Neural progenitor cell (in vitro differentiated cells): ENCODE measurements at places on chromosomes 12 and 14. TPM values are rescaled to one million over a fixed set of nuclear protein-coding genes. Genes with fewer than 3 reads are reported as not detected.
A peak's percentile ranks its signal among the peaks of the same experiment; 100 is the strongest.

C12orf50 gene
- not detected in 2 replicates for total RNA-seq

DDIT3 gene
- 2.3 and 4.3 TPM in 2 replicates for total RNA-seq

TTC5 gene
- 15.1 and 15.3 TPM in 2 replicates for total RNA-seq

OR4M1 gene
- total RNA-seq: not detected in 2 replicates

SLC10A1 gene
- not detected in 2 replicates for total RNA-seq

- no peaks in the 10 kb centered on the region for H3K36me3 ChIP-seq
- H3K27me3 ChIP-seq: no peaks in the 10 kb centered on the region
- H3K27ac ChIP-seq: no peak overlapping the region
- peak; percentile 45 for DNase-seq
- H3K4me1 ChIP-seq: peaks cover 5% of the 10 kb centered on the region
Measured at GRCh38 chr14:24172261-24172860, 481 bp downstream of the REC8 start.

DNA sequence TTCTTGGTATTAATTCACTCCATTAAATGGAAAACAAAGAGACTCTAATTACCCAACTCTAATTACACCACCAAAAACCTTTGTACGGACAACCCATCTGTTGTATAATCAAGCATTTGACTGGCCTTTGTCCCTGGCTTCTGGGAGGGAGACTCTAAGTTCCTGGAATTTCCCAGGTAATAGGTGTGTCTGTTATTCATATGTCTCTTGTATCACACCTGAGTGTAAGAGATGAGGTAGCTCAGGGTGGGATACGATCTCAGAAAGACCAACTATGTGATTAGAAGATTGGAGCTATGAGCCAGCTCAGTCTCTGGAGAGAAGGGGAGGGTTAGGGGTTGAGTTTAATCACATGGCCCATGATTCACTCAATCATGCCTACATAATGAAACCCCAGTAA is 94.7 kb upstream of the PLXNC1 start:
- no peak overlapping the region for H3K27ac ChIP-seq
- no peak for DNase-seq
- H3K4me1 ChIP-seq: peaks cover 7% of the 10 kb centered on the region
- H3K36me3 ChIP-seq: no peaks in the 10 kb centered on the region
- no peak overlapping the region for H3K4me3 ChIP-seq
- H3K27me3 ChIP-seq: no peaks in the 10 kb centered on the region

DNA sequence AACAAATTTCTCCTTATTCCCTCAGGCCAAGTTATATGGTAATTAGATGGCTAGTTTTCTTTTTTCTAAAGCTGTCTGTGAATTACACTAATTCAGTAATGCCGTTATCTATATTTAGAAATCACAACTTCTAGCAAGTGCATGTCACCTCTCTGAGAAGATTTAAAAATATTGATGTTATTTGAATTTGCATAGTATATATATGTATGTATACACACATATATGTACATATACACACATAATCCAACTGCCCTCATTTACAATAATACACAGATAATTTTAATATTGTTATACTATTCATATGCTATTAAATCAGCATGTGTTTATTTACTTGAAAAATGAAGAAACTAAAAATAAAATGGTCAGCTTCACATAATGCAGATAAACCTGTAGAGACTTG is 563.9 kb downstream of the SLC16A7 start:
- no peaks in the 10 kb centered on the region for H3K36me3 ChIP-seq
- DNase-seq: no peak
- no peaks in the 10 kb centered on the region for H3K27me3 ChIP-seq
- H3K4me1 ChIP-seq: no peaks in the 10 kb centered on the region
- H3K27ac ChIP-seq: no peak overlapping the region
- no peak overlapping the region for H3K4me3 ChIP-seq

DNA sequence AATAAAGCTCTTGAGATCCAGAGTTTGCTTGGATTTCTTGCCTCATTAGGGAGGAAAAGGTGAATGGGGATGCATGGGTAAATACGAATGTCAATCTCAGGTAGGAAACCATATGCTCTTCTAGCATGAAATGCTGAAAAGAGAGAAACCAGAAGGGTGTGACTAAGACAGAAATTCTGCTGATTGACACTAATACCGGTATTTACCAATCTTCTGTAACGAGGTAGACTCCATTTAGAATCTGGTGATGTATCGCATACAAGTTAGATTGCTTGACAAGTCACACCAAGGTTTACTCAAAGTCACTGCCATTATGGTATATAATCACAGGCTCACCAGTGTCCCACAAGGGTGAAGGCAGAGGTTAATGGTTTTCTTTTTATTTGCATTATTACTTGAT is 337.9 kb downstream of the NRXN3 start:
- H3K27ac ChIP-seq: no peak overlapping the region
- no peak overlapping the region for H3K4me3 ChIP-seq
- DNase-seq: no peak

GRCh38 chr12:75190846-75191245 is 18.8 kb downstream of the KCNC2 start:
- H3K27ac ChIP-seq: no peak overlapping the region
- no peaks in the 10 kb centered on the region for H3K4me1 ChIP-seq
- no peaks in the 10 kb centered on the region for H3K27me3 ChIP-seq
- no peak for DNase-seq

- H3K4me1 ChIP-seq: peaks cover 7% of the 10 kb centered on the region
- peaks cover 100% of the 10 kb centered on the region for H3K27me3 ChIP-seq
- no peak overlapping the region for H3K27ac ChIP-seq
- no peak overlapping the region for H3K4me3 ChIP-seq
- H3K36me3 ChIP-seq: no peaks in the 10 kb centered on the region
Measured at GRCh38 chr12:114407842-114408411, 2.0 kb upstream of the TBX5 start.

- no peaks in the 10 kb centered on the region for H3K36me3 ChIP-seq
- H3K27ac ChIP-seq: no peak overlapping the region
- H3K27me3 ChIP-seq: no peaks in the 10 kb centered on the region
- no peak overlapping the region for H3K4me3 ChIP-seq
Measured at GRCh38 chr12:47095446-47096236, 15.9 kb upstream of the AMIGO2 start.

- peaks cover 100% of the 10 kb centered on the region for H3K27me3 ChIP-seq
- peaks cover 12% of the 10 kb centered on the region for H3K4me1 ChIP-seq
- no peaks in the 10 kb centered on the region for H3K36me3 ChIP-seq
- H3K4me3 ChIP-seq: peak overlapping the region; percentile 56
Measured at GRCh38 chr14:36646664-36647416, 14.8 kb upstream of the PAX9 start.

DNA sequence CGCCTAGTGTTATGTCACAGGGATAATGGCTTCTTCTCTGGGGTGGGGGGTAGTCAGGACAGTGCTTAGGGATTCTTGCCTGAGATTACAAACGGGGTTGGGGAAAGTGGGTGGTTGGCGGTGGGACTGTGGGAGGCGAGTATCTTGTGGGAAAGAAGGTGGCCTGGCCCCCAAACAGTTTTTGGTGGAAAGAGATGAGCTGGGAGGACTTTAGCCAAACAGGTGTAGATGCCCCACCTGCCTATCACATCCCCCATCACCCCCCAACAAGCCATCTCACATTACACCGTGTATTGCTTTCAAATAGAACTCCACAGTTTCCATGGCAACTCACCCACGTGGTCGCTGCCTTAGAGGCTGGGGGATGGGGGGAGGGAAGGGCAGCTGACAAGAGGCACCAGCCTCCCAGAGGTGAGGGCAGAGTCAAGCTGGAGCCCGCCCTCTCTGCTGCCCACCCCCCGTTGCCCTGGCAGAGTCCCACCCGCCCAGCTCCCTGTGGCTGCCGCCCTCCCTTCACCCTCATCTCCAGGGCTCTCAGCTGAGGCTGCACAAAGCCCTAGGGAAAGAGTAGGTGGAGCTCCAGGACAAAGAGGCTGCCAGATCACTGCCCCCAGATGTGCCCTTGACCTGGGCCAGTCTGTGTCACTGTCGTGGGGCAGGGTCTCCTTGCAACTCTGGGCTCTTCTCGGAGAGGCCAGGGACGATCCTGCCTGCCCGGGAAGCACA is 98.3 kb downstream of the LRRC74A start:
- peaks cover 47% of the 10 kb centered on the region for H3K4me1 ChIP-seq
- no peaks in the 10 kb centered on the region for H3K36me3 ChIP-seq
- no peaks in the 10 kb centered on the region for H3K27me3 ChIP-seq
- H3K27ac ChIP-seq: no peak overlapping the region

- H3K27me3 ChIP-seq: no peaks in the 10 kb centered on the region
- no peak overlapping the region for H3K4me3 ChIP-seq
- H3K4me1 ChIP-seq: no peaks in the 10 kb centered on the region
- H3K36me3 ChIP-seq: no peaks in the 10 kb centered on the region
- H3K27ac ChIP-seq: no peak overlapping the region
Measured at GRCh38 chr12:106267535-106267934, 19.7 kb upstream of the CKAP4 start.

DNA sequence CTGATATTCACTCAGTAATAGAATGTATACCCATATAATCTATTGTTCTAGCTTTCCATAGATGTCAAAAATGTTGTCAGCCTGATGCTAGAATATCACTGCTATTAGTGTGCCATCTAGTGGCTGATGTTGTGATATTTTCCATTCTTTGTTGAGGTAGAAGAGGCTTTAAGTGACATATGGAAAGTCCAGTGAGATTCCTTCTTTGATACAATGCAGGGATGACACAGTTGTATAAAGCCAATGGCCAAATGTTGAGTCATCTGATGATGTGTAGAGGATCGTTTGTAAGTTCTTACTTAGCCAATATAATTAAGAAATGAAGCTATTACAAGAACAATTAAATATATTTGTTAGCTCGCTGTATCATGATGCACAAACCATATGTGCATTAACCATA is 58.1 kb upstream of the PCED1B start:
- no peak overlapping the region for H3K4me3 ChIP-seq
- no peaks in the 10 kb centered on the region for H3K4me1 ChIP-seq
- peak; percentile 70 for DNase-seq
- H3K27me3 ChIP-seq: no peaks in the 10 kb centered on the region
- no peak overlapping the region for H3K27ac ChIP-seq
- H3K36me3 ChIP-seq: no peaks in the 10 kb centered on the region
